ENCODE measurements at places on chromosomes 1 and 21. TPM values are rescaled to one million over a fixed set of nuclear protein-coding genes. Genes with fewer than 3 reads are reported as not detected.

The GNG12 gene
- total RNA-seq: 1.3 TPM

The FALEC gene
- not detected for total RNA-seq

The RBM11 gene
- total RNA-seq: 2.7 TPM

The MCOLN3 gene
- total RNA-seq: not detected

The MYOG gene
- not detected for total RNA-seq

The LCE1C gene
- not detected for total RNA-seq

The BTG2 gene
- total RNA-seq: 88.6 TPM

The NTMT2 gene
- not detected for total RNA-seq

The RAP1GAP gene
- total RNA-seq: 4.8 TPM

The HUNK gene
- 12.2 TPM for total RNA-seq

The GIPC2 gene
- not detected for total RNA-seq

The LHX8 gene
- not detected for total RNA-seq

The FLG2 gene
- total RNA-seq: not detected

The IQCC gene
- total RNA-seq: 2.7 TPM

The RHD gene
- not detected for total RNA-seq

The SLC35D1 gene
- 2.7 TPM for total RNA-seq

The PDC gene
- total RNA-seq: not detected

The SLC35F3 gene
- 0.98 TPM for total RNA-seq

The NAXE gene
- total RNA-seq: 44.5 TPM

The DYRK3 gene
- 1.3 TPM for total RNA-seq

The C1QB gene
- not detected for total RNA-seq

The KIF2C gene
- 8.6 TPM for total RNA-seq
